ENCODE measurements at places on chromosomes 7 and 10. TPM values are rescaled to one million over a fixed set of nuclear protein-coding genes. Genes with fewer than 3 reads are reported as not detected.
A peak's percentile ranks its signal among the peaks of the same experiment; 100 is the strongest.

Gene DOCK1
- total RNA-seq = 1.3 TPM

Gene SPDYE2B
- not detected for total RNA-seq

DNA sequence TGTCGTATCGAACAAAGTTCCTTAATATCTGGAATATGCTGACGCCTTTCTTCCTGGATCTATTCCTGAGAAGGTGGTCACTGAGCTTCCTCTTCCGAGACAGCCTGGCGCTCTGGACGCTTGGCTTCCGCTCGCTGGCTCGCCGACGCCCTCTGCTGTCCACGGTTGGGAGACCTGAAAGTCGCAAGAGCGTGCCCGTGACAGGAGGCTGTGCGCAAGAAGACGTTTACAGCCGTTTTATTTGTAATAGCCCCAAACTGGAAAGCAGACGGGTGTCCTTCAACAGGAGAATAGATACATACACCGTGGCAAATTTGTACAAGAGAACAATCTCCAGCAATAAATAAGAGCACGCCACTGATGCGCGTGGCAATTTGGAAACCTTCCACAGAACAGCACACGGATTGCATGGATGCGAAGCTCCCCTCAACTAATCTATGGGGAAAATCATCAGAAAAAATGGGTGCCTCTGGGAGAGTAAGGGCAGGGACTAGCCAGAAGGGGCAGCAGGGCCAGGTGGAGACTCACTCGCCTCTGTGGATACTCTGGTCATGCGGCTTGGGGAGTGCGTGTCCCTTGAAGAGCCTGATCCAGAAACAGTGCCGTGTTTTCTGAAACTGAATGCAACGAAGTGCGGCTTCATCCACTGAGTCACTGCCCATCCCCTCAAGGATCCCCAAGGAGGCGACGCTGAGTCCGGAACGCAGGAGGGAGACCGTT is 41.5 kb upstream of the BNIP3 start:
- peak; percentile 79 for DNase-seq

DNA sequence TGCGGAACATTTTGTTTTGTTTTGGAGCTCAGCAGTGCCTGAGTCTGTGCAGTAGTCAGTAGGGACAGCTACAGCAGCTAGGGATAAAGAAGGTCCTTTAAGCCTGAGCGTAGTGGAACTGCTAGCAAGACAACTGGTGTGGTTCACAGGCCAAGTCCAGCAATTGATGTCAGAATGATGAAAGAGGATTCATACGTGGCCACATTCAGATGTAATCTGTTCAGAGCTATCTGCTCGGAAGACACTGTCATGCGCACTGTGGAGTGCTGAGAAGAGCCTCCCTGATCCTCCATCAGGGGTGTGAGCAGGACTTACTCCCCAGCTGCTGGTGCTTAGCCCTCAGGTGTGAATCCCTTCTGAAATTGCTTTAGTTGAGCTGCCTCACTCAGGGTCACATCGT is 79.6 kb upstream of the ANKRD1 start:
- no peak for DNase-seq

Gene HMX3
- not detected for total RNA-seq

Gene BTBD16
- not detected for total RNA-seq

DNA sequence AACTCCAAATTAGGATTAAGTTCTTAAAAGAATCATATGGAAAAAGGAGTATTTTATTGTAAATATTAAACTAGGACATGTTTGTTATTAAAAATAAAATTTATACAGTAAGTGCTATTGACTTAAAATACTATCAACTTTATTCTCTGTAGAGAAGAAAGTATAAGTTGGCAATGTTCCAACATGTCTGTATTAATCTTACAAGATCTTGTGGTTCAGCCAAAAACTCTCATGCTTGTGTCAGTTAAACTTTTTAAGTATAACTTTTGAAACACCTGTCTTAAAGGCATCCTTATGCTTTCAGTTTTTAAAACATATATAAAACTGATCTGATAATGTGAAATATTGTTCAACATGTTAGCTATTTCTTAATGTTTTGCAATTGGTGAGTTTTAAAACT is 160.7 kb downstream of the ZEB1 start:
- DNase-seq = no peak
